Dermis microvascular lymphatic vessel endothelial cell (primary cell): ENCODE measurements at places on chromosomes 12 and 14.

- peak; percentile 77 for DNase-seq
Measured at GRCh38 chr14:79044894-79045624, 874.9 kb downstream of the NRXN3 start.

GRCh38 chr14:101899263-101899662 is 65.1 kb upstream of the DYNC1H1 start:
- no peak for DNase-seq

GRCh38 chr12:89479982-89480381 is 44.6 kb downstream of the GALNT4 start:
- DNase-seq, result no peak

DNA sequence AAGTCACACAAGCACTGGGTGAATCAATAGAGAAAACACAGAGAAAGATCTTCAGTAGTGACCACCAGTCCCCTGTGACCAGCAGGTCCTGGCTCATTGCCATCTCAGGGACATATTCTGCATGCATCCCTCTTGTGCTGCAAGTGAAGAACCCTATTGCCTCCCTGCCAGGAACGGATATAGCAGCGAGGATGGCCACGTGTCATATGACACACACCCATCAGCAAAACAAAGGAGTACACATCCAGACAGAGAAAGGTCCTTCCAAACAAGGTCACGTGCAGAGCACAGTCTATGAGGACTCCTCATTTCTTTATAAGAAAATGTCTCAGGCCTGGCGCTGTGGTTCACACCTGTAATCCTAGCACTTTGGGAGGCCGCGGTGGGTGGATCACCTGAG is 638.4 kb downstream of the FLRT2 start:
- DNase-seq, result no peak

- peak; percentile 74 for DNase-seq
Measured at GRCh38 chr14:52951681-52952554, 1.1 kb upstream of the FERMT2 start.

GRCh38 chr12:112179916-112180315 is 54.6 kb downstream of the TRAFD1 start:
- DNase-seq, result no peak

- no peak for DNase-seq
Measured at GRCh38 chr14:104254735-104255400, 116.5 kb downstream of the KIF26A start.

DNA sequence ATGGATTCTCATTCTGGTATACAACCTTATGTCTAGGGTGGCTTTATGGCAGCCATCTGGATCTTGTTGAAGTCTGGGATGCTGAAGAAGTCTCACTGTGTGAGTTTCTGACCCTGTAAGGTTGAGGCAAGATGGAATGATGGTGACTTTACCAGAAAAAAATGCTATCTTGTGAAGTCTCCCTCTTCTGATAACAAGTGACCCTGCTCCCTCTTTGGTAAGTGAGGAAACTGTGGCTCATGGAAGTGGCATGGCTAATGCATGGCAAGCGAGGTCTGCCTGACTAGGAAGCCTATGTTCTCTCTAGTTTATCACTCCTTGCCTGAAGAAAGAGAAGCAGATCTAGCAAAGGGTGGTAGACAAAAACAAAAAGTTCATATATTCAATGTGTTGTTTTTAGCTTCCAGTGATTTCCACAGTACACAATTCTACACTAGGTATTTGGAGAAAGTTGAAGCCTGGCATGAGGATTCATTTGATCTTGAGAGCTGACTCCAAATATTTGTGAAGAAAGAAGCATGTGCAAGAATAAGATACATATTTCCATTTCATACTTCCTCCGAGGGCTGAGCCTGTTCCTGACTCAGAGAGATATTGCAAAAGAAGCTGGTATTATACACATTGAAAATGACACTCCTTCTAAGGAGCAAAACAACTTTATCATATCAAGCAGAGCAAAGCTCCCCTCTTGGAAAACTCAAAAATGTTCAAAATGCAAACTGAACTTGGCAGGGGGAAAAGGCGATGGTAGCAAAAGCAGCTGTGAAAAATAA is 63.6 kb downstream of the HELB start:
- no peak for DNase-seq

DNA sequence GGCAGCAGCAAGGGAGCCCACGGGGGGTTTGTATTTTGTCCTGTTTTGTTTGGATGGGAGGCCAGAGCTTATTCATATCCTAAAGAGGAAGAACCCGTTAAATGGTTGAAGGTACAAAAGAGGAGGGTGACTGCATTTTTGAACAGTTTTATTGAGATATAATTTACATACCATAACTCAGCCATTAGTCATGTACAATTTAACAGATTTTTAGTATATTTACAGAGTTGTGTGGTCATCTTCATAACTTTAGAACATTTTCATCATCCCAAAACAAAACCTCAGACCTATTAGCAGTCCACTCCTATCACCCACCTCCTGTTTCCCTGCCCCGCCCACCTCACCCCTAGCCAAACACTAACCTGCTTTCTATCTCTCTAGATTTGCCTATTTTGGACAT is 12.6 kb downstream of the NRDE2 start:
- DNase-seq, result no peak

DNA sequence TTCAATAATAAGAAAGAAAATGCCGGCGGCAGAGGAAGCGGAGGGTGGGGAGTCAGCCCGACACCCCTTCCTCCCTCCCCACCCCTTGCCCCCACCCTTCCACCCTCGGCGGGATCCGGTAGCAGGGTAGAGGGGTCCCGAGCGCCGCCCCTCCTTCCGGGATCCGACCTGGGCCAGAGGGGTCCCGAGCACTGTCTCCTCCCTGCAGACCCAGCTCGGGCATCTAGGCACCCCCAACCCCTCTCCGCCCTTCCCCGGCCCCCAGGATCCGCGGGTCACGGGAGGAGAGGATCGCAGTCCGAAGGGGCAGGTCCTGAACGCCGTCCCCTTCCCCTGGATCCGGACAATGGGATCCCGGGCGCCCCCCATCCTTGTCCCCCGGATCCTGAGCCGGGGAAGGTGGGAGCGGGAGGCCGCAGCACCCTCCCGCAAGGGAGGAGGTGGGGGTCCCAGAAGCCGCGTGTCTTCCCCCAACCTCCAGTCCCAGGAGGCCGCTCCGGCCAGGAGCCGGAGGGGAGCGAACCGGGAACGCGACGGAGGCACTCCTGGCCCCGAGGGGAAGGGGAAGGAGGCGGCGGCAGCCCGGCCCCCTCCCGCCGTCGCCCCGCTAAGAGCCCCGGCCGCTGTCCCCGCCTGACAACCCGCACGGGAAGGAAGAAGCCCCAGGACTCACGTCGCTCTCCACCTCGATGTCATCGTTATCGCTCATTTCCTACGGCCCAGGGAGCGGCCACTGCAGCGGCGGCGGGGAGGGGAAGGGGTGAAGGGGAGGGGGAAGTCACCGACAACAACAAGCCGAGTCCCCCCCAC is 481 bp downstream of the MAX start:
- no peak for DNase-seq

GRCh38 chr14:50121486-50121885 is 5.1 kb upstream of the VCPKMT start:
- no peak for DNase-seq

- peak; percentile 15 for DNase-seq
Measured at GRCh38 chr14:79605849-79606248, 605.5 kb downstream of the DIO2 start.

GRCh38 chr12:12592930-12593329 is 18.7 kb upstream of the CREBL2 start:
- no peak for DNase-seq
